ENCODE measurements at places on chromosomes 7 and 10.

- no peak for DNase-seq
Measured at GRCh38 chr10:103811463-103811862, 43.9 kb downstream of the SH3PXD2A start.

DNA sequence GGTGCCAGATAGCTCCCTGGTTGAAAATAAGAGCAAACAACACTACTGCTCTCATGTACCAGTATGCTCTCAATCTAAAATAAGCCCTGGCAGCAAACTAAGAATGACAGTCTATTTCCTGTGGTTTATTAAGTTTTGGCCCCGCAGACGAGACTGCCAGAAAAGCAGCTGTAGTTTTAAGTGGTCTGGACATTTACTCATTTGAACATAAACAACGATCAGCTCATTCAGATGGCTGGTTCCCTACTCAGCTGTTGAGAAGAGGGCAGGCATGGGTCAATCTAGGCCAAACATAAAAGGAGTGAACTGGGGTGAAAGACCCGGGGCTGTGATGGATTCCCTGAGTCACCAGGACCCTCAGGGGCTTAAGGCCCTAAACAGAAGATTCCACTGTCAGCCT lies 4.5 kb downstream of the TRIL start:
- DNase-seq = no peak

- DNase-seq = no peak
Measured at GRCh38 chr7:498678-499641, 20.7 kb downstream of the PDGFA start.

GRCh38 chr7:157721468-157722136 lies 384.8 kb downstream of the DNAJB6 start:
- no peak for DNase-seq

DNA sequence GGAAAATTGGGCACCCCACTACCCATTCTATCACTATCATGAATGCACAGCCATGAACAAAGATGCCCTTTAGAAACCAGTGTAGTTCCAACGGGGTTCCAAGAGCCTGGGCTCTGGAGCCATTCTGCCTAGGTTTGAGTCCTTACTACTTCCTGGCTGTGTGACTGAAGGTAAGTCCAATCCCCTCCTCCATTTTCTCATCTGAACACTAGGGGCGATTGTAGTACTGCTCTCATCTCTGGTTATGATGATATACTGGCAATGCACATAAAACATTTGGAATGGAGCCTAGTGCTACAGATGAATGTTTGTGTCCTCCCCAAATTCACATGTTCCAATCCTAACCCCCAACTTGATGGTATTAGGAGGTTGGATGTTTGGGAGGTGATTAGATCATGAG lies 28.1 kb upstream of the CDH23 start:
- no peak for DNase-seq

GRCh38 chr10:67770537-67770936 lies 67.5 kb downstream of the DNAJC12 start:
- no peak for DNase-seq

DNA sequence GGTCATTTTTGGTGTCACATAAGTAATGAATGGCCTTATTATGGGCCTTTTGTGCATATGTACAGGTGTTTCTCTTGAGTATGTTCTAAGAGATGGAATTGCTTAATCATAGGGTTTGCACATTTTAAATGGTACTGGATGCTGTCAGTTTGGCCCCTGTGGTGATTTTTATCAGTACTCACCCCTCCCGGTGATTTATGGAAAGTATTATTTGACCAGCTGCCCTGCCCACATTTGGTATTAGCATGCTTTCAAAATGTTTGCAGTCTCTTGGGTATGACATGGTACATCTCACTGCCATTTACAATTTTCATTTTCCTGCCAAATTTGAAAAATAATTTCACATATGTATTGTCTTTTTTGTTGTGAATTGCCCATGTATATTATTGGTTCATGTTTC lies 427.7 kb downstream of the LRMDA start:
- DNase-seq = no peak

DNA sequence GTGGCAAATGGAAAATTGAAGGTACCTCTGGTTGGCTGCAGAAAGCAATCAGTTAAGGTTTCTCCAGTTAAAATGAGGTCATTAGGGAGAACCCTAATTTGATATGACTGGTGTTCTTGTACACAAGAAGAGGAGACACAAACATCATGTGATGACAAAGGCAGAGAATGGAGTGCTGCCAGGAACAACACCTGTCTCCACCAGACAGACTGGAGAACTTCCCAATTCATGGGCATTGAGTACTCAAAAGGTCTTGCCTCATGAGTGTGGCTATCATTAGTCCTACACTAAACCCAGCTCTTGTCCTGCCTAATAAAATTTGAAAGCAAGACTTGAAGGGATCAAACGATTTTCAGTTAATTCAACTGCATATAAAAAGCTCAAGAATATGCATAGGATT lies 152.6 kb downstream of the PTPN20 start:
- DNase-seq = no peak

DNA sequence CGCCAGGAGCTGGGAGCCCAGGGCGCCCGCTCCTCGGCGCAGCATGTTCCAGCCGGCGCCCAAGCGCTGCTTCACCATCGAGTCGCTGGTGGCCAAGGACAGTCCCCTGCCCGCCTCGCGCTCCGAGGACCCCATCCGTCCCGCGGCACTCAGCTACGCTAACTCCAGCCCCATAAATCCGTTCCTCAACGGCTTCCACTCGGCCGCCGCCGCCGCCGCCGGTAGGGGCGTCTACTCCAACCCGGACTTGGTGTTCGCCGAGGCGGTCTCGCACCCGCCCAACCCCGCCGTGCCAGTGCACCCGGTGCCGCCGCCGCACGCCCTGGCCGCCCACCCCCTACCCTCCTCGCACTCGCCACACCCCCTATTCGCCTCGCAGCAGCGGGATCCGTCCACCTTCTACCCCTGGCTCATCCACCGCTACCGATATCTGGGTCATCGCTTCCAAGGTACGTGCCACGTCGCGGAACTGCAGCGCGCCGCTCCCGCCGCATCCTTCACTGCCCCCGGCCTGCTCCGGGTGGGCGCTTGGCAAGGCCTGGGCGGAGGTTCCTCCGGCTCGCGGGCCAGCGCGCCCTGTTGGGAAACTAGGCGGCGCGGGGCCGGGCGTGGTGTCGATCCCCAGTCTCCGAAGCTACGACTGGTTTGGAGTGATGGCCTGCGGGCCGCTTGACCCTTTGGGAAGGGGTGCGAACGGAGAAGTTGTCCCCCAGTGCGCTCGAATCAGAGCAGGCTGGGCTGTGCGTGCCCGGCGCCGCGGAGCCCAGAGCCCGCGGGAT lies 868 bp downstream of the EMX2 start:
- DNase-seq = no peak

DNA sequence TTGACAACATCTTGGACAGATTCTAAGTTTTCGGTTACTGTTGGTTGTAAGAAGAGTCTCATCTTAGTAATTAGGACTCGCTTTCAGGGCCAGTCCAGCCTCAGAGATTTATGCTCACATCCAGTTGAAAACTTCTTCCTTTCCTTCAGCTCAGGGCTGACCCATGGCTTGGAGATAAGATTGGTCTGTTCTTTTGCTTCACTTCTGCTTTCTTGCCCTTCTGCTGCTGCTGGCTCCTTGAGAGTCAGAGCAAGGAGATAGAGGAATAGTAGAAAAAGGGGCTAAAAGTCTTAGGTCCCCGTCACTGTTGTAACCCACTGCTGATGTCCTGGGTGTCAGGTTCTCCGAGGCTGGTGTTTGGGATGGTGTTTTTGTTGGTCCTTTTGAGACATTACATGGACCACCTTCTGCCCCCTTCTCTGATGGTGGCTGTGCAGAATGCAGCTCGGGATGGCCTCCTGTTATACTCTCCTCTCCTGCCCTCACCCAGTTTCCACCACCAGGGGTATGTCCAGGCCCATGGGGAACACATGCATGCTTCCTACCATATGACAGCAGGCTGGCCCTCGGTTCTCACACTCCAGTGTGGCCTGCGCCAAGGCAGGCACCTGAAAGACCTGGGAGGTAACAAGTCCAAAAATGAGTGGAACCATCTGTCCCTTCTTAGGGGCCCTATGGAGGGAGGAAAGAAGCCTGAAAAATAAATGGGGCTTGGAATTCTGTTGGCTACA lies 67.8 kb upstream of the PCBD1 start:
- DNase-seq = no peak

DNA sequence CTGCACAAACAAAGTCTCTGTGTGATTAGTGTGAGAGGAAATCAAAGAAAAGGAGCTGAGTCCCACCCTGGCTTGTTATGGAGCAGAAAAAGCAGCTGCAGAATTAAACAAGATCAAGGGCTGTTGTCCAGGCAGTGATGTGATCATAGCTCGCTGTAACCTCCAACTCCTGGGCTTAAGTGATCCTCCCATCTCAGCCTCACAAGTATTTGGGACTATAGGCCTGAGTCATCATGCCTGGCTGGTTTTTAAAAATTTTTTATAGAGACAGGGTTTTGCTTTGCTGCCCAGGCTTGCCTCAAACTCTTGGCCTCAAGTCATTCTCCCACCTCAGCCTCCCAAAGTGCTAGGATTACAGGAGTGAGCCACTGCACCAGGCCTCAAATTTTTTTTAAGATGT lies 88.9 kb downstream of the IPMK start:
- DNase-seq = peak; percentile 56

GRCh38 chr7:107659666-107660065 lies 962 bp upstream of the SLC26A4 start:
- DNase-seq = peak; percentile 90

- DNase-seq = no peak
Measured at GRCh38 chr10:14549496-14549895, 218.8 kb upstream of the FRMD4A start.

DNA sequence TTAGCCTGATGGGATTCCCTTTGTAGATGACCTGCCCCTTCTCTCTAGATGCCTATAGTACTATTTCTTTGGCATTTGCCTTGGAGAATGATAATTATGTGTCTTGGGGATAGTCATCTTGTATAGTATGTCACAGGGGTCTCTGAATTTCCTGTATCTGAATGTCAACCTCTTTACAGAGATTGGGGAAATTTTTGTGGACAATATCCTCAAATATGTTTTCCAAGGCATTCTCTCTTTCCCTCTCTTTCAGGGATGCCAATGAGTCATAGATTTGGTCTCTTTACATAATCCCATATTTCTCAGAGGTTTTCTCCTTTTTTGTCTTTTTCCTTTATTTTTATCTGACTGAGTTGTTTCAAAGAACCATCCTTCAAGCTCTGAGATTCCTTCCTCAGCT lies 99.4 kb downstream of the CTNNA3 start:
- DNase-seq = no peak

GRCh38 chr7:6310271-6310993 lies 38.0 kb upstream of the CYTH3 start:
- DNase-seq = no peak

Measured in NCI-H226 (cell line).